AG10803 (cell line): ENCODE measurements at places on chromosomes 6 and 20.
A peak's percentile ranks its signal among the peaks of the same experiment; 100 is the strongest.

DNA sequence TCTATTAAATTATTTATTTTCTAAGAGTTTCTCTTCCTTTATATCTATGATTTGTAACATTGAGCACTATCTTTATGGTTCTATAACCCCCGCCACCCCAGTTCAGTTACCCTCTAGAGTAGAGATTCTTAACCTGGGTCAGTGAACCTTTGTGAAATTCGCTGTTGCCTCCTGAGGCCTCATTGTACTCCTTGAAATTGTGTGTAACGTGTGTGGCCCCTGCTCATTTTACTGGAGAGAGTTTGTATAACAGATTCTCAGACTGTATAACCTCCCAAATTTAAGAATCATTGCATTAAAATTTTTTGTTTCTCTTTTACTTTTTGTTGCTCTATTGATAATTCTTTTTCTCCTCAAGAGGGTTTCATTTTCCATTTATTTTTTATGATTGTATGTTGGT is 65.3 kb downstream of the ADGRG6 start:
- DNase-seq = no peak

DNA sequence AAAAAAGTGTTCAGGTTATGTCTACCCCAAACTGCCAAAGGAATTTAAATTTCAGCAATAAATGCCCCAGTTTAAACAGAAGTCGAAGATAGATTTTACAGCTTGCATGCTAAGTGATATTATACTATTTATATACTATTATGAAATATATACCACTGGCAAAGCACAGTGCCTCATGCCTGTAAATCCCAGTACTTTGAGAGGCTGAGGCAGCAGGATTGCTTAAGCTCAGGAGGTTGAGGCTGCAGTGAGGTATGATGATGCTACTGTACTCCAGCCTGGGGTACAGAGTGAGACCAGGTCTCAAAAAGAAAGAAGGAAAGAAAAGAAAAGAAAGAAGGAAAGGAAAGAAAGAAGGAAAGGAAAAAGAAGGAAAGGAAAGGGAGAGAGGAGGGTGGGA is 102.1 kb downstream of the MTFR2 start:
- peak; percentile 40 for DNase-seq

DNA sequence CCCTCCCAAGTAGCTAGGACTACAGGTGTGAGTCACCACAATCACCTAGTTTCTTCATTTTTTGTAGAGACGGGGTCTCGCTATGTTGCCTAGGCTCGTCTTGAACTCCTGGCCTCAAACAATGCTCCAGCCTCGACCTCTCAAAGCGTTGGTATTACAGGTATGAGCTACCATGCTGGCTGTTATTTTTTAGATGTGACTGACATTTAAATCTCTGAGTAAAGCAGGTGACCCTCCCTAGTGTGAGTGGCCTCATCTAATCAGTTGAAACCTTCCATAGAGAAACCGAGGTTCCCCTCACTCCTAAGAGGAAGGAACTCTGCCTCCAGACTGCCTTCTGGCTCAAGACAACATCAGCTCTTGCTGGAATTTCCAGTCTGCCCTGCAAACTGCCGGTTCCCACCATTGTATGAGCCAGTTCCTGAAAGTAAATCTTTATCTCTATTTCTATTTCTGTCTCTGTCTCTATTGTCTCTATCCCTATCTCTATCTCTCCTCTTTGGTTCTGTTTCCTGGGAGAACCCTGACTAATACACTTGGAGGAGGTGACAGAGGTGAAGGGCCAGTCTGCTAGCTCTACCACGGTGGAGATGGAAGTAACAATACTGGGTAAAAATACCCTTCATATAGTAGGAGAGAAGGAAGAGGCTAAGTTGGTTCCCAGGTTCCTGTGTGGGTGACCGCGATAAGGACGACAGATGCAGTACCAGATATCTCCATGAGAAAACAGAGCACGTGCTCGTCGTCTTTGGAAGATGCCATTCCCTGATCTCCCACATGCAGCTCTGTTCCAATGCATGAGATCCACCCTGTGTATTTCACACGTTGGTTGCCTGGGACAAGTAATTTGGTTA is 81.0 kb downstream of the MYB start:
- DNase-seq = no peak

DNA sequence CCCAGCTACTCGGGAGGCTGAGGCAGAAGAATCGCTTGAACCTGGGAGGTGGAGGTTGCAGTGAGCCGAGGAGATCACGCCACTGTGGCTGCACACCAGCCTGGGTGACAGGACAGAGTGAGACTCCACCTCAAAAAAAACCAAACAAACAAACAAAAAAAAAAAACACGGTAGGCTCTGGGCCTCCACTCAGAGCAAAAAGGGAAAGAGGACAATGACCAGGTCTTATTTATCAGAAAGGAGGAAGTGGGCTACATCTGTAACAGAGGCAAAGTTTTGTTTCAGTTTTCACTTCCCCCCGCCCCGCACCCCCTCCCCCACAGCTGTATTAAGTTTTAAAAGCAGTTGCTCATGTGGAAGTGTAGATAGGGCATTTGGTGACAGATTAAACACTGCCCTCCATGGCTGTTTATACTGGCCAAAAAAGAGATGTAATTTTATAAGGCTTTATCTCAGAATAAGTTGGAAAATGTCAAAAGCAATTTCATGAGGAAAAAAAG is 114.6 kb downstream of the RCAN2 start:
- no peak for DNase-seq

DNA sequence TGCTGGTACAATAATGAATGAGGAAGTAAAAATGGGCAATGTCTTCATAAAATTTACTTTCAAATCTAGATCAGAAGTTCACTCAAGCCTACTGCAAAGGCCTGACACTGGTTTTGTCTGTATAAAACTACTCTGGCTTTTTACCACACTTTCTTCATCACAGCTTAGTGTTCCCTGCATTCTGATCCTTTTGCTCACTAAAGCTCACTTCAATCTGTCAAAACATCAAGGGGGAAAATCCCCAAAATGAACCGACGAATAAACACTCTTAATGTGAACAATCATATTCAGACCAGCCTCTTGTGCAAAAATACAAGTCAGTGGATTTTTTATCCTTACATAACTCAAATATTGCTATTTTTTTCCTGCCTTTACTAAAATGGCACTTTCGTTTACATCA is 98.5 kb downstream of the PRDM1 start:
- no peak for DNase-seq

- no peak for DNase-seq
Measured at GRCh38 chr6:122246906-122247658, 152.4 kb upstream of the HSF2 start.

DNA sequence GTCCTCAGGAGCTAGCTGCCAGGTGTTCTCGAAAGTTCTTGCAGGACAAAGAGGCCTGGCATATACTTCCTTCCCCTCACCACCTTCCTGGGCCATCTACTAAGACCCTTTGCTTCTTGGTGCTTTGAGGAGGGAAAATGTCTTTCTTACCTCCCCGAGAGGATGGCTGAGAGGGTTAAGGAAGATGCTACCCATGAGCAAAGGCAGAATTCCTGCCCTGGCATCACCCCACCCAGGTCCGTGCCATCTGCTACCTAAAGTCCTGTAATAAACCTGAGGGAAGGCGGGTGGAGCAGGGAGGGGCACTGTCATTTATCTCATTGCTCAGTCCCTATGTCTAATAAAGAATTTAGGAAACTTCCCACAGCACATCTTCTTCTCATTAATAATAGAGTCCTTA is 16.2 kb downstream of the GFOD1 start:
- DNase-seq = no peak

DNA sequence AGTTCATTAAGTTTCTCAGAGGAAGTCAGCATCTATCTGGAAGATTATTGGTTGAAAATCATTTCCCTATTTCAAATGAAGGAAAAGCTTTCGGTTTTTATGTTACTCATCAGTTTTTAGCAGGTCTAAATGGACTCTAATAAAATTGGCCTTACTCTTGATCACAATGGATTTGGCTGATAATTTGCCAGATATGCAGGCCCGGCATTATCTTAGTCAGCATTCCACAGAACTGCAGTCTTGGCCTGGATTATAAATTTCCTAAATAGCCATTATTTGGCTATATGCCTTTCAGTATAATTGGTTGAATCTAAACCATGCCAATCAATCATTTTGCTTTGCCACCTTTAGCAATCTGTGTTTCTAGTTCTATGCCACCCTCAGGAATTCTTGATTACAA is 91.7 kb upstream of the KCNQ5 start:
- DNase-seq = peak; percentile 30

- no peak for DNase-seq
Measured at GRCh38 chr6:166411721-166412151, 29.0 kb upstream of the MPC1 start.

GRCh38 chr20:18657575-18657974 is 69.7 kb downstream of the DTD1 start:
- no peak for DNase-seq

DNA sequence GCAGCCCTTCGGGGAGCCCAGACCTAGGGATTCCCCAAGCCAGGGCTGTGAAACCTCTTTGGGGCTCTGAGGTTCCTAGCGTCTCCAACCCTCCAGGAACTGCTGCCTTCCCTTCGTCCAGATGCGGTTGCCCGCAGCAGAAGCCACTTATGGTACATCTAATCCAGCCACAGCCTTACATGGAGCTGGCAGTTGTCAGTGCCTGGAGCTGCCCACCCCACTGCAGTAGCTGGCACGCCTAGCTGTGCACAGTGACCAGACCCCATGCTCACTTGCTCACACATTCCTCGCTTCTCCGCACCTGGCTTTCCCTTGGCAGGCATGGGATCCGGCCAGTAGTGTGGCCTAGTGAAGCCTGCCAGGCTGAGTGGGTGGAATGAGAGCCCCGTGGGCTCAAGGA is 547.6 kb downstream of the TBC1D32 start:
- no peak for DNase-seq

GRCh38 chr20:53138454-53139262 is 166.5 kb downstream of the TSHZ2 start:
- DNase-seq = peak; percentile 36

- DNase-seq = no peak
Measured at GRCh38 chr6:123629258-123629941, 7.3 kb downstream of the TRDN start.

GRCh38 chr6:21386744-21387143 is 206.8 kb upstream of the SOX4 start:
- DNase-seq = no peak

GRCh38 chr6:163446549-163446948 is 32.0 kb downstream of the QKI start:
- no peak for DNase-seq

DNA sequence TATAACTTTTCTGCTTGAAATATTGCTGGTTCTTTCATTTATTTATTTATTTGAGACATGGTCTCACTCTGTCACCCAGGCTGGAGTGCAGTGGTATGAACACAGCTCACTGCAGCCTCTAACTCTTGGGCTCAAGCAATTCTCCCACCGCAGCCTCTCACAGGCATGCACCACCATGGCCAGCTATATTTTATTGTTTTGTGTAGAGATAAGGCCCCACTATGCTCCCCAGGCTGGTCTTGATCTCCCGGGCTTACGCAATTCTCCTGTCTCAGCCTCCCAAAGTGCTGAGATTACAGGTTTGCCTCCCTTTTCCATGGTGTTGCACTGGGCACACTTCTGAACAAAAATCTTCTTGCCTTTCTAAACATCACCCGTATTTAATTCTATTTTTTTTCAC is 39.1 kb upstream of the RNGTT start:
- no peak for DNase-seq
